ENCODE measurements at places on chromosomes 12 and 14.

- DNase-seq, result no peak
These were observed 4.1 kb upstream of the FZD10 start for GRCh38 chr12:130157998-130158753.

DNA sequence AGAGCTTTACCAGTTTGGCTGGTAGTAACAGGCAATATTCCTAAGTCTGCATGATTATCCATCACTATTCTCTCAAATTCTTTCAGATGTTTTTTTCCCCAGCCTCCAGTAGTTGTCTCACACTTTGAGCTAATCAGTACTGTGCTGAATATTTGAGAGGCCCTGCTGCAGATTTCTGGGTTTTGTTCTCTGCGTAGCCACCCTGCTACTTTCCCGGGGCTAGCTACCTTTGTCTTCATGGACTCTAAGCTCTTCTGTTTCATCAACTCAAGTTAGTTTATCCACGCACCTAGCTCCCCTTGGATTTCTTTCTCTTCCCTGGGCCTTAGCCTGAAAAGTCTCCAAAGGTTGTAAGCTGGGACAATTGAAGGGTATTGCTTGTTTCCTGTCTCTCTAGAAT is 73.0 kb downstream of the FUT8 start:
- no peak for DNase-seq

DNA sequence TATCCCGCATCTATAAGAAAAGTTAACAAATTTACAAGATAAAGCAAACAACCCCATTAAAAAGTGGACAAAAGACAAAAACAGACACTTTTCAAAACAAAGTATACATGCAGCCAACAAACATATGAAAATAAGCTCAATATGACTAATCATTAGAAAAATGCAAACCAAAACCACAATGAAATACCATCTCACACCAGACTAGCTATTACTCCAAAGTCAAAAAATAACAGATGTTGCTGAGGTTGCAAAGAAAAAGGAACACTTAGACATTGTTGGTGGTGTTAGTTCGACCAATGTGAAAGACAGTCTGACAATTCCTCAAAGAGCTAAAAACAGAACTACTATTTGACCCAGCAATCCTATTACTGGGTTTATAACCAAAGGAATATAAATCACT is 968.6 kb upstream of the USP15 start:
- DNase-seq, result no peak

DNA sequence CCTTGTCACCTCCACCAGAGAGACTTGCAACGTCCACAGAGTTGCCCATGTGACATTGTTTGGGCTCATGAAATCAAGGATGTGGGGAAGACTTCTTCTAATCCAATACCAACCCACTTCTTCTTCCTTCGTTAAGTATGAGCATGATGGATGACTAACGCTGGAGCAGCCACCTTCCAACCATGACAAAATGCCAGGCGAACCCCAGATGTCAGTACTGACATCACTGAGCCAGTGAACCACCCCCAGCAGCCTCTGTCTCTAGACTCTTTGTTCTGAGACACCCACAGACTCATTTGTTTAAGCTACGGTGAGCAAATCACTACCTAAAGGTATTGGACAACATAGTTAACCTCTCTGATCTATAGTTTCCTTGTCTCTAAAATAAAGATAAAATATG is 123.7 kb downstream of the GRIN2B start:
- DNase-seq, result no peak

DNA sequence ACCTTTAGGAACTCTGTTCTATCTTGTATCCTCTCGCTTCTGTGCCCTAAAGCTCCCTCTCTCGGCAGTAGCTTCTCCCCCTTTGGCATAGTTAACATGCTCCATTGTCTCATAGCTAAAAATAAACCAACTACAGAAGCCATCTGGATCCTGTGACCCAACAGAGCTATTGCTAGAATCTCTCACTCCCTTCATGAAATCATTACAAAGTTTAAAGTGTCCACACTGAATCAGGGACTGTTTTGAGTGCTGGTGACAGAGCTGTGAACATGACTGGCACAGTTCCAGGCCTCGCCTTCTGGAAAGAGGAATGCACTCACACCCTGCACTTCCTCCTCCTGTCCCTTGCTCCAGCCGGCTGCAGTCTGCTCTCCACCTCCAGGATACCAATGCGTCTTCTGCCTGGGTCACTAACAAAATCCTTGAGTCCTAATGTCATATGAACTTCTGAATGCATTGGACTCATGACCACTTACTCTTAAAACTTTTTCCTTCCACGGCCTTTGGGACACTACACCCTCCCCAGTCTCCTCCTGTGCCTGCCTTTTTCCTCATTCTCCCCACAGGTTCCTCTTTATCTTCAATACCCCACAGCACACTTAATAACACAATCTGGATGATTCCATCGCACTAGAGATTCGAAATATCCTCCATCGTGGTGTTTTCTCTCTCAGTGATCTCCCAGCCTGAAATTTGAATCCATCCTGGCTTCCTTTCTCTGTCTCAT is 13.2 kb downstream of the PLBD1 start:
- DNase-seq, result no peak

DNA sequence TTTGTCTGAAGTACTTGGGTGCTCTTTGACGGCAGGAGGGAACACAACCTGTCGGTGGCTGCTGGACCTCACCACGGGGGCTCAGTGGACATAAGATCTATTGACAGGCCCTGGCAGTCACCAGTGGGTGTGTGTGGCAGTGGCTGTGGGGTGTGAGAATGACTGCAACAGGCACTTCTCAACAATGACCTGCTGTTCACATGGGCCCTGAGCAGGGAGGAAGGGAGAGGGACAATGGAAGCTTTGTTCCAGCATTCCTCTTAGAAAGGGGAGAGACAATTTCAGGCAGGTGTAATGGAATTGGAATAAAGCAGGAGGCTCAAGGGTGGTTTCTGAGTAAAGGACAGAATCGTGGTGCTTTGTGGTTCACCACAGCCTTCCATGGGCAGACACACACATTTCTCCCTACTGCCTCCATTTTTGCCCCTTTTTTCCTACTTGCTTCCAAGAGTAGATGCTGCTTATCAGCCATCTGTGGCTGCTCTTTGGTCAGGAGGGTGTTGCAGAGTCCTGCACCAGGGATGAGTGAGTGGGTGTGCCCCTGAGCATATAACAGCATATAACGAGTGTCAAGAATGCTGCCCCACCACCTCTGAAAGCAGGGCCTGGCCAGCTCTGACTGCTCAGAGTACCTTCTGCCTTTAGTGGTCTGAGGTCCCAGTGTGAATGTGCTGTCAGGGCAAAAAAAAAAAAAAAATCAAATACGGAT is 267.7 kb downstream of the RASSF9 start:
- no peak for DNase-seq

- no peak for DNase-seq
These were observed 98.0 kb upstream of the RTL1 start for GRCh38 chr14:101001311-101002069.

- DNase-seq, result no peak
These were observed 92.9 kb downstream of the KCNC2 start for GRCh38 chr12:75116646-75117198.

Measured in NCI-H1092 (cell line).